Kidney glomerular epithelial cell (primary cell): ENCODE measurements at places on chromosomes 11 and 22.

DNA sequence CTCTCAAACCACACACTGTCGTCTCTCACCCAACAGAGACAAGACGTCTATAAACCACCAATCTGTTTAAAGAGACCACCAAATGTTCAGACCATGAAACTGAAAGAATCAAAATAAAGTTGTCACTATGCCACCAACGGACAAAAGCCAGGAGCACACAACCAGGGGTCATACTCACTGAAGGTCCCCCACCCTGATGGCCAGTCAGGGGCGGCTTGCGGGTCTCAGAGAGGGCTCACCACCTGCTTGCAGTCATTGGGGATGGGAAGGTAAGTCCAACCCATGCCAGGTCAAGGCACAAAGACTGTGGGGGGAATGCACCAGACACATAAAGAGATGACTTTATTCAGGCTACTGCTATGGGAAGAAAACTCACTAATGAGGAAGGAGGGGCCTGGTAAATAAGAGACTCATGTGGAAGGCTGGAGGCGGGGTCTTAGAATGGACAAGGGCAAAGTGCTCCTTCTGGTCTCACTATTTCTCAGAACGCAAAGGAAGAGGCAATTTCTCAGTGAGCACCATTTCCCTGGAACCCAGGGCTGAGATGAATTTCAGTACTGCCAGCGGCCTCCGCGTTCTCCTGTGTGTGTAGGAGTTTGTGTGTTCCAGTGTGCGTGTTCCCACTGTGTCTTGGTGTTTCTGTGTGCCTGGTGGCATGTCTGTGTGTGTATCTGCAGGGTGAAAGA, 17.3 kb downstream of the SCARF2 start:
- no peak for DNase-seq

DNA sequence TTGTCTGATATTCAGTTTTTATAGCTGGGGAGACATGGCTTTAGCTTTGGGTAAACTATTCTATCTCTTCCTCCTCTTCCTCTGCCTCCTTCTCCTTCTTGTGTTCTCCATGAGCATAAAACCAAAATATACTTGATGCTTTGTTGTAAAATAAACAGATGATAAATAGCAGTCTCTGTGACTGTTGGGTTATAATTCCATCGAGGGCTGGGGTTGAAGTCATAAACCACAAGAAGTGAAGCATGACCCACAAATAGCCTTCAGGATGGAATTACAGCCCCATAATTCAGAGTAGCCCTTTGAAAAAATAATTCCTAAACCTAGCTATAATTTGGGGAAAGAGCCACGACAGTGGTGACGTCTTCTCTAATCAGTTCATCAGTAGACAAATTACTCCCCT, 177.7 kb downstream of the SNX19 start:
- DNase-seq: peak; percentile 83

DNA sequence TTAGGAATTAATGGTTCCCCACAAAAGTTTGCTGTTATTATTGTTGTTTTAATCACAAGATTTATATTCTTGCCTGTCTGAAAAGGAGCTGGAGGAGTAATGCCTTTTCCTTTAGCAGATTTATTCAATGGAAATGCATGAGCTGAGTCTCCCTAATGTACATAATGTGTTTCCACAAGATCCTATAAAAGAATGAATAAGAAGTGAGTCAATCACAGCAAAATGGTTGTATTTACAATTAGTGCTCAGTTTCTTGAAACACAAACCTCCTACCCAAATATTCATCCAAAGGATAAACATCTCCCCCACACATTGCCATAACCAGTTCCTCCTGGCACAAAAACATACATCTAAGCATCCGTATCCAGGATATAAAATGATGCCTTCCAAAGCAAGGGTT, 33.3 kb downstream of the ME3 start:
- no peak for DNase-seq

DNA sequence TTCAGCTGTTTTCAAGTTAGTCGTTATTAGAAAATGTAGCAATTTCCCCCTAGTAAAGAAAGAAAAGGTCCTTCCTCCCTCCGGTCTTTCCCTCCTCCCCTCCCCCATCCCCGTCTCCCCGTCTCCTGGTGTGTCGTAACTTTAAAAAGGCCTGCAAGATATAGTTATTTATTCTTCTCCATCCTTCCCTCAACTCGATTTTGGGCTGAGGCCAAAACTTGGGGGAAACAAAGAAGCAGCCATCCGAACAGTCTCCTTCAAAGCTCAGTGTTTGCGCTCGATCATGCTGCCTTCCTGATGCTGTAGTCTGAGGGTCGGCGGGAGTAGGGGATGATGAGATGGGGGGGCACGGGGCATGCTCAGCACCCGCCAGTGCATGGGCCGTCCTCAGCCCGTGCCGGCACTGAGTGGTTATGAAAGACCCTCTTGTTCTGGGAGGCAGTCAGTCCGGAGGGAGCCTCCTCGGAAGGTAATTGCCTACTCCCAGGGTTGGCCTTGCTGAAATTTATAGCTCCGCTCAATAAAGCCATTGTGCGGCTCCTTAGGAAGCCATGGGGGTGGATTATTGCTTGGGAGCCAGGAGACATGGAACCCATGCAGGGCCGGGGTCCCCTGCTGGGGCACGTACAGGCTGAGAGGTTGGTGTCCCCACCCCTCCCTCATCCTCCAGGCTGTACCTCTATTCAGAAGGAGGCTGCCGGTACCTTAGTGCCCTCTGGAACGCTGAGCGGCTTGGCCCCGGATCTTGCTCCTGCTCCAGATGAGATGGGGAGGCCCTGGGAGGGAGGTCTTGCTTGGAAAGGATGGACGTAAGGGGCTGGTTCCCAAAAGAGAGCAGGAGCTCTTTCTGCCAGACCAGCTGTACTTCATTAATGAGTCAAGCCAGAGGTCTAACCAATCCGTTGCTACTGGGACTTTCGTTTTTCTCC, 212.7 kb upstream of the CADM1 start:
- DNase-seq: no peak

- no peak for DNase-seq
Observed at GRCh38 chr11:112396076-112396475, 135.4 kb upstream of the PLET1 start.

DNA sequence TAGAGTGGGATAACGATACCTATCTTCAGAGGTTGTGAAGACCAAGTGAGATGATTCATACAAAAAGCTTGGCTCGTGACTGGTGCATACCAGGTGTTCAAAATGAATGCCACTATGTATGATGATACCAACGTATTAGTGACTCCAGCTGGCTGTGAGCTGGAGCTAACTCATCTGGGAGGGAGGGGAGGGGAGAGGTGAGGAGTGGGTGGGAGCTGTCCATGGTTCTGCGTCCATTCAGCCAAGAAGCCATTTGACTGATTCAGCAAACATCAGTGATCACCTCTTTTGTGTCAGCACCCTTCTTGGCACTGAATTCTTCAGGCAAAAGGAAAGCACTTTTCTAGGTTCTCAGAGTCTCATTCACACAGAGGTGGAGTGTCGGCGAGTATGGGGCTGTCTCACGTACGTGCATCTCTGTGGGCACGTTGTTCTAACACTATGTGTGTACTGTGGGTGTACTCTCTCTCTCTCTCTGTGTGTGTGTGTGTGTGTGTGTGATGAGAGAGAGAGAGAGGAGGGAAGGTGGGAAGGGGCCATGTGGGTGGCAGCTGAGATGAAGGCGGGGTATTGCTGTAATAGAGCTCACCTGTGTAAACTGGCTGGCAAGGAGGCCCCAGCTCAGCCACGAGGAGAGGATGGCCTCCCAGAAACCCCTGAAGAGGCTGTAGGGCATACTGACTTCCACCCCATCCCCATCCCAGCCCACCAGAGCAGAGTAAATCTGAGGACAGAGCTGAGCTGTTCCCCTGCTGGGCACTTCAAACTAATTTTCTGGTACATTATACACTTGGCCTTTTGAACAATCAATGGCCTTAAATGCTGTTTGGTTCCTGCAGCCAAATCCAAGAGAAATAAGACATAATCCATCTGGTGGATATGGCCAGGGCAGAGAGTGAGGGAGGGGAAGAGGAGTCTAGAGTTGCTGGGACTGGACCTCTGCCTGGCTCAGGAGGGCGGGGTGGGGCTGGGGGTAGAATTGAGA, 96.1 kb upstream of the THY1 start:
- DNase-seq: peak; percentile 18

DNA sequence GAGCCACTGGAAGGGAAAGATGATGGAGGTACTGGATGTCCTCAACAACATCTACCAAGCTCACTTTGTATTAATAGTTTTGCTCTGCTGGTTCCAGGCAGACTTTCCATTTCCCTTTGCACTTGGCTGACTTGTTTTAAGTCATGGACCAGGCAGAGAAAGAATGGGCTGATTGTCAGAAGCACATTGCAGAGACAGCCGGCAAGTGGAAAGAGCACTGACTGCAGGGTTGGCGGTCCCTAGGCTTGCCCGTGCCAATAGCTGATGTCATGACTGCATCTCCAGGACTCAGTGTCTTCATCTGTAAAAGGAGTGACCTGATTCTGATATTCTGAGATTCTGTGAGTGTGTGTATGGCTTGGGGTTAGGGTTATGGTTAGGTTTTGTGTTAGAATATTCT, 20.9 kb upstream of the NNMT start:
- no peak for DNase-seq

DNA sequence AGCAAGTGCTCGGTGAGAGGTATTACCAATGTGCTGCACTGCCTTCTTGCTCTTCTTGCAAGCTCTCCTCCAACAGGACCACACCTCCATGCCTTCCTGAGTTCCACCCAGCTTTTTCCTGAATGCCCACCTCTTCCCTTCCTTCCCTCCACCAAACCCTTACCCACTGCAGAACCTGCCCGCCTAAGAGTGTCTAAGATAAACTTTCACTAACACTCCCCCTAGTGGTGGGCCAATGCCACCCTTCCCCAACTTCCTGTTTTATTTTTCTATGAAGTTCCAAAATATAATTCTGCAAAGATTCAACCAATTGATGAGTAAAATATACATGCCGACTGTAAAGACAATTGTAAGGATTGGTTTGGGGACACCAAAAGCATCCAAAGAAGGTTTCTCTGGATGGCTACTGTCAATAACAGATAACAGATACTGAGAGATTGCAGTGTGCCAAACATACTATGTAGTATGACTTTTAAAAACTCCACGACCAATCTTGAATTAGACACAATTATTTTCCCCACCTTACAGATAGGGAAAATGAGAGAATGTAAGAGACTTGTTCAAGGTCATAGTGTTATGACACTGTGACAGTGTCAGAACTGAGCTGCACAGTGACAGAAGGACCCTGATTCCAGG, 38.6 kb upstream of the BMAL1 start:
- peak; percentile 45 for DNase-seq

DNA sequence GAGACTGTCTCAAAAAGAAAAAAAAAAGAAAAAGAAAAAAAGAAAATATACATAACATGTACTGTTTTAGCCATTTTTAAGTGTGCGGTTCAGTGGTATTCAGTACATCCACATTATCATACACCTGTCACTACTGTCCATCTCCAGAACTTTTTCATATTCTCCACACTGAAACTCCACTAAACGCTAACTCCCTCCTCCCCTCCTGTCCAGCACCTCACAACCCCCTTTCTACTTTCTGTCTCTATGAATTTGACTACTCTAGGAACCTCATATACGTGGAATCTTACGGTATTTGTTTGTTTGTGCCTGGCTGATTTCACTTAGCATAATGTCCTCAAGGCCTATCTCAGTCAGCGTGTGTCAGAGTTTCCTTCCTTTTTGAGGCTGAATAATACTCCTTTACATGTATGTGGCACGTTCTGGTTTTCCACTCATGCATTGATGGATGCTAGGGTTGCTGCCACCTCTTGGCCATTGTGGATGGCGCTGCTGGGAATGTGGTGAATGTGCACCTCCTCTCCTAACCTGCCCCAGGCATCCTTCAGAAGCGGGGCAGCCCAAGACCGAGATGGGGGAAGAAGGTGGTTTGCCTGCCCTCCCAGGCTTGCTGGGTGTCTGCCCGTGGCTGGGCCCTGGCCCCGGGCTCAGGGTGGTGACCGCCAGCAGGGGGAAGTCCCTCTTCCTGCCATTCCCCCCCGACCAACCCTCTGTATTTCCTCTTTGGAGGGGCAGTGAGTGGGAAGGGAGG, 60.5 kb downstream of the BCR start:
- no peak for DNase-seq

DNA sequence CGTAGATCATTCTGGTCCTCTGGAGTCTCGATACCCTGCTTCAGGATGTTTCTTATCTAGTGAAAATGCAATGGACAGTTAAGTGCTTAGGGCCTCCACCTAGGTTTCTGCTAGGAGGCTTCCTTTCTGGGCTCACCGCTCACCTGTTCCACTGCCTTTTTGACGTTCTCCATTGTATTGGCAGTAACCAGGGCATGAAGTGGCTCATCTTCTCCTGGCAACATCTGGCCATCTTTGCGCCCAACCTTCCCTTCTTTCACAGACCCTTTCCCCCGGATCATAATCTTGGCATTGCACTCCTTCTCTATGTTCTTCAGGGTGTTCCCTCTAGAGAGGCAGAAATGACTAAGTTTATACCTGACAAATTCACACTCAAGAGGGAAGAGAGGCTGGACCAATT, 9.1 kb downstream of the SF1 start:
- no peak for DNase-seq

GRCh38 chr11:27545035-27545434, 38.5 kb upstream of the LIN7C start:
- DNase-seq: no peak

DNA sequence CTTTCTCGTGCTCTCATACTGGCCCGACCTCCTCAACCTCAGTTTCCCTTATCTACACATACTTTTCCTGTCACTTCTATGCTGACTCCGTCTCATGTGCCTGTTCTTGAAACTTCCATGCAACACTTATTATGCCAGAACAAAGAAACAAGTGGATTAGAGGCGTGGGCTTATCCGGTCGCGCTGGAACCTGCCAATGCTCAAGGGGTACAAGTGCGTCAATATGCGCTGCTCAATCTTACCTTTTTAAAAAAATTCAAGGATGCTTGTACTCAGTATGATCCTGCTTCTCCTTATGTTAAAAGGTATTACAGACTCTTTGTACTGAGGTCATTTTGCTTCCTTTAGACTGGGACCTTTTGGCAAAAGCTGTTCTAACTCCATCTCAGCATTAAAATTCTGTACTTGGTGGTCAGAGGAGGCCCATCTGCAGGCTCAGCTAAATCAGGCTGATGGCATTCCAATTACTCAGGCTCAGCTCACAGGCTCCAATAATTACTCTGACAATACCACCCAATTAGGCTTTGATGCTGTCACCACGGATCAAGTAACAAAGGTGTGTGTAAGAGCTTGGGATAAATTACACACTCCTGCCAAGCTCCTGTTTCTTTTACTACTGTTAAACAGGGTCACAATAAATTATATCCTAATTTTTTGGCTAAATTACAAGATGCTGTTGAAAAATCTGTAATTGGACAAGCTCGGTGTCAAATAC, 26.3 kb upstream of the ALDH3B2 start:
- no peak for DNase-seq

DNA sequence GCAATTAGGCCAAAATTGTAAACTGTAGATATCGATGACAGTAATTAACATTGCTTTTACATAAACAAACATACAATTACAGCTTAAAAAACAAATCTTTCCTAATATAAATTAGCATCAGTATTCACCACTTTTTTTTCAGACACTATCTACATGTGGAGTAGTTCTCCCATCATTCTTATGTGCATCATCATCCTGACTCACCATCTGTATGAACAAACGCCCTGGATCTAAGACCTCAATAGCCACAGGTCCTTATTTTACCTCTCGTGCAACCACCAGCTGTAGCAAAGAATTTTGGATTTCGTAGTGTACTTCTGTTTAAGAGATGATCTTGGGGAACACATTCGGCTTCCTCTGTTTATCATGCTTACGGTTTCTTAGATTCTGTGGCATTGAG, 551.9 kb upstream of the KIRREL3 start:
- no peak for DNase-seq

- no peak for DNase-seq
Observed at GRCh38 chr11:120959189-120959588, 64.7 kb upstream of the TBCEL start.
